ENCODE measurements at places on chromosomes 7 and 10. TPM values are rescaled to one million over a fixed set of nuclear protein-coding genes. Genes with fewer than 3 reads are reported as not detected.

DNA sequence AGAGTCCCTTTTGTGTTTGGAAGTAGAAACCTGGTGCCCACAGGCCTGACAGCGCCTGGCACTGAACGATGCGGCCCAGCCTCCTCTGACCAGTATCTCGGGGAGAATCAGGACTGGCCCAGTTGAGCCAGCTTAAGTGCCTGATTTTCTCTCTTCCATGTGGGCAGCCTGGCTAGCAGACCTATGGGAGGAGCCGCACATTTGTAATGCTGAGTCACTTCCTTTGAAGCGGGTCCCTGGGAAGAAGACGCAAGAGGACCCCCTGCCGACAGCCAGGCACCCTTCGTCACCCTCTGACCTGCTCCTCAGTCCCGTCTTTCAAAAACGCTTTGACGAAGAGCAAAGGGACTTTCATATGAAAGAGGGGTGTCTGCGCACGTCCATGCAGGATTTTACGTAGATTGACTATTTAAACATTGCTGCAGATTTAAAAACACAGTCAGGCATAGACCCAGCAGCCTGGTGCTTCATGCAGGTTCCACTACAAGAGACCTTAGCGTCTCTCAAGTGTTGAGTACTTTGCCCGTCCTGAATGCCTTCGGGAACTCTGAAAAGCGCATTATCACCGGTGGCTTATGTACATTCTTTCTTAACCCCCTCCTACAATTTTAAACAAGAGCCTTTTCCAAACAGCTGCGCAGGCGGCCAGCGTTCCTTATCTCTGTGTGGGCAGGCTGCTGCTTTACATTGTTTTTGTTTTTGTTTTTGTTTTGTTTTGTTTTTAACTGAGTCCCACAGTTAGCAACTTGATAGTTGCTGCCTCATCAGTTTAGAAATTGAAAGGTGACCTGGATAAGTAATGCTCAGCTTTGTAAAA, 36.5 kb upstream of the AP5Z1 start:
- peak; percentile 75 for DNase-seq

- no peak for DNase-seq
These were observed 63.5 kb upstream of the PTN start for GRCh38 chr7:137407078-137407477.

- DNase-seq, result no peak
These were observed 43.6 kb downstream of the ANKRD61 start for GRCh38 chr7:6074612-6075380.

DNA sequence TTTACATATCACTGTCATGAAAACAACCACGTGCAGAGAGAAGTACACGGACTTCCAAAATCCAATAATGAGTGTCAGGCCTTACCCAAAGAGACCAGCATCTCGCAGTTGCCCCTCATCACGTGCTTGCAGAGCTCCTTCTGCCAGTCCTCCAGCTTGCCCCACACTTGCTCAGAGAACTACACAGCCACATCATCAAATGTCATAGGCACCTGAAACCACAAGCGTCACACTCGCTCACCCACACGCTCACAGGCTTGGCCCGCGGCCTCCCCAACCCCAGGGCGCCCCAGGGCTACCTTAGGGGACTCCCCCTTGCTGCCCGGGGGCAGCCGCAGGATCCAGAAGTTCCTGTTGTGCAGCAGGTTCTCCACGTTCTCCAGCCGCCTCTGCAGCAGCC, 123.4 kb upstream of the ZNF746 start:
- no peak for DNase-seq

DNA sequence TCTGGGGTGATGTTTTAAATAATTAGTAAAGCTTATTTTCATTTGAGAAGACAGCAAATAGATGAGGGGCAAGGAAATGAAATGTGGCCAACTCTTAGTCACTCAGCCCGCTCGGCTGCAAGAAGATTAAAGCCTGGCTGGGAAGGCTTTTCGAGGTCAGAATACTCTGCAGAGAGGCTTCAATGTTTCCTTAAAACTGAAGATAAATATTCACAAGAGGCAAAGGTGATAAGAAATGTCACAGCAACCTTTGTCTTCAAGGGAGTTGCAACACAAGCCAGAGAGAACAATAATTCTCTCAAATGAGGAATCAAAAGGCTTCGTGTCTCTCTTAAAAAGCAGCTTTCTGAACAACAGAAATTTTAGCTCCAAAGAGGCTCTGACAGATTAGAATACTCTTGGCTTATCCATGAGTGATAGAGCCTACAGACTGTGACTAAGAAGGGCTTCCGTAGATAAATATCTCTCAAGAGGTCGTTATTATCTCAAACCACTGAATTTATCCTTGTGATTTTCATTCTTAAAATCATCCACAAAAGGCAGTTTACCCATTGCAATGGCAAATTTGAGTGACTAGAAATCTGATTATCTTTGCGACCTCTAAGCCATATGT, 92.5 kb downstream of the KLF6 start:
- no peak for DNase-seq

GRCh38 chr10:3372281-3372680, 199.7 kb upstream of the PITRM1 start:
- no peak for DNase-seq

DNA sequence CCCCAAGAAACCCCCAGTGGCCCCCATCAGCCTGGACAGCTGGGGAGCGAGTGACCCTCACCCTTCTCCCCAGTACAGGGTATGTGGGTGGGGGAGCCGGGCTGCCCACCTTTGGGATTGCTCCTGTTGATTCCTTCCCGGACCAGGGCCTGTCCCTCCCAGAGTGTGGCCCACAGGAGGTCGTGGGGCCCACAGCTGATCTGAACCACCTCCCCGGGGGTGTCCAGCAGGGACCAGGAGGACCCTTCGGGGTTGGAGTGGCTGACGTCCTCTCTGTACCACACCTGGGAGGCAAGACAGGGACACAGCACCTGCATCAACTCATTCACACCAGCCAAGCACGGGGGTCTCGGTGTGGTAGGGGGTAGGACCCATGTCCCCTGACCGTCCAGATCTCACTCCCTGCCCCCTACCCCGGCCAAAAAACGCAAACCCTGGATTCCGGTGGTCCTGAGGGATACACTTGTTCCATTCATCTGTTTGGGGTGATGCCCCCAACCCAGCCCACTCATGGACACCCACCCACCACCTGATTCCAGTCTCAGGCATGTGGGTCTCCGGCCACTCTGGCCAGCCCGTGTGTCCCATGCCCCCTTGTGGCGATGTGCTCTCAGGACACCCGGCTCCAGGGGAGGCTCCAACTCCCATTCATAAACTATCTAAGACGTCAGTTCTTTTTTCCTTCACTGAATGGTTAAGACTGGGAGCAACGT, 10.9 kb downstream of the TECPR1 start:
- DNase-seq, result peak; percentile 28

DNA sequence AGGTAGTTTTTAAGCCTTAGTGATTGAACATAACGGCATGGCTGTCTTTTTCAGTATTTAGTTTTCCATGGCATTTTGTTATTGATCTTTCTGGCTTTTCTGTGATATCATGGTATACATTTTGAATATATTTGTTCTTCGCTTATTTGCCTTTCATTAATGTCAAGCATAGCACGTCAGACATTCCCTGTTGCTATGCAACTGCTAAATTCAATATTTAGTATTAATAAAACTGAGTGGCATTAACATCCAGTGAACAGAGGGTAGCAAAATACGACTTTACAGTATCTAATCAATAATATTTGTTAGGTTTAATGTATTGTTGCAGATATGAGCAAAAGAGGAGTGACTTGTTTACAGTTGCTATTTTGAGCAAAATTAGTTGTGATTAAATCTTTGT, 72.5 kb downstream of the LCOR start:
- no peak for DNase-seq

DNA sequence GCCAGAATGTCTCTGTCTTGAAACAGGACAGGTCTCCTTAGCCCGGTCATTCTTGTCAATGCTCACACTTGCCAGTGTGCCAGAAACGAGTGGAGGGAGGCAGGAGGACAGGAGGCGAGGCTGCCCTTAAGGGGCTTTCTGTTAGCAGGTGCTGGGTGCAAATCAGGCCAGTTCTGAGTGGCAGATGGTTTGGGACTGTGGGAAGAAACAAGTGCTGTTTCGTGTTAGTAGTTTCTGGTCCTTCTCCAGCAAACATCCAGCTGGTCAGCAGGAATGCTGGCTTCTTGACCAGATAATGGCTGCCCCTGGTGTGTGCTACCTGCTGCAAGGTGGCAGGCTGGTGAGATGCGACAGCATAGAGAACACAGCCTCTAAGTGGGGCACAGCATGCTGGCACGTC, 8.2 kb upstream of the NDUFB2 start:
- no peak for DNase-seq

- DNase-seq, result no peak
These were observed 34.9 kb upstream of the STEAP1 start for GRCh38 chr7:90119178-90119971.

GRCh38 chr10:118547282-118547681, 48.2 kb downstream of the PRLHR start:
- DNase-seq, result no peak

DNA sequence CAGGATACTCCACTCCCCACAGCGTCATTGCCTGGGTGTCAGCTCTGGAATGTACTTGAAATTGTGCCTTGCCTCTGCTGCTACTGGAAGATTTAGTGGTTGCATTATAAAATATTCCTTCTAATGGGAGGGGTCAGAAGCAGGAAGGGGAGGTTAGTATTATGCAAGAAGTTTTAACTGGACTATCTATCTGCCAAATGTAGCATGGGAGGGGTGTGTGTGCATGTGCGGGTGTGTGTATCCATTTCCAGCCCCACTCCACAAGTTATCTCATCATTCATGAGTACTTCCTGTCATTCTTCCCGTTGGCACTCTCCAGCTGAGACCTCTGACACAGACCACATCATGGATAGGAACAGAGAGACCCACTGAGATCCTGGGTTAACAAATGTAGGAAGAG, 13.4 kb downstream of the MBL2 start:
- DNase-seq, result no peak

DNA sequence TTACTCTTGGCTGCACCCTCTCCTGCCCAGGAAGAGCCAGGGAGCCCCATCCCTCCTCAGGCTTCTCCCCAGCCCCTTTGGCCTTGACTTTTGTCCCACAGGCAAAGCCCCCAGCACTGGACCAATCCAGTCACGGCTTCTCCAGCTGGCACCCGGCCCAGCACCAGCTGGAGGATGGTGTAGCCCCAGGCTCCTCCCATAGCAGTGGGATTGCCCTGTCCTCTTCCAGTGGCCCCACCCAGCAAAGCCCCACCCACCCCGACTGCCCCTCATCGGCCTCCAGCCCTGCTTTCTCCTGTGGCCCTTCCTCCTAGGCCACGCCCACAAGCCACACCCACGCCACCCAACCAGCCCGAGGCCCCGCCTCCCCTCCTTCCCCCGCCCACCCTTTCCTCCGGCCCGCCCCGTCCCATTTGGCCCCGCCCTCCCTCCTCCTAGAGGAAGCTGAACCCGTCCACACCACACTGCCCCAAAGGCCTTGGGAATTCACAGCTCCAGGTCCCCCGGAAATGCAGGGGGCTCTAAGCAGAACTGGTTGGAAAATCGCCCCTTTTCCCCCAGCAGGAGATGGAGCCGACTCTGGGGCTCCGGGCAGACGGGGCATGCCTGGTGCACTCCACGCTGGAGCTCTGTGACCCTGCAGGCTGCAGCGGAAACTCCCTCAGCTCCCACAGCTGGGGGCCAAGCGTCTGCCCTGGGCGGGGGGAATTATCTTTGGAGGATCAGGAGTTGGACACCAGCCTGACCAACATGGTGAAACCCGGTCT, 25.2 kb downstream of the GET4 start:
- no peak for DNase-seq

- DNase-seq, result no peak
These were observed 58.6 kb upstream of the KCNIP2 start for GRCh38 chr10:101902032-101902819.

DNA sequence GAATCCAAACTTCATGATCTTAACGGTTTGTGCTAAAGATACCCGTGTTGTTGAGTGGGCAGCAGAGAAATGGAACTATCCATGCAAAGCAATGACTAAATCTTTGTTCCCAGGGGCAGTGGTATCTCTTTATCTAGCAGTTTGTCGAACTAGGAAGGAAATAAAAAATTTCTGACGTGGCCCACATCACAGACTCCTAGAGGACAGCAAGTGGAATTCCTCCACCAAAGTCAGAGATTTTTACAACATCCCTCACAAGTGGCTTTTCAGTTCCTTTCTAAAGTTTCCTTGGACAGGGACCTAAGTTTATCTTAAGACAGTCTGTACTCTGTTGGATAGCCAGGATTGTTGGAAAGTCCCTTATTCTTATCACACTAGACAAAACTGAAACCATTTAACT, 136.0 kb downstream of the RAPGEF5 start:
- DNase-seq, result no peak

GRCh38 chr7:44285561-44285960, 39.8 kb downstream of the CAMK2B start:
- no peak for DNase-seq

- DNase-seq, result no peak
These were observed 340.2 kb downstream of the SUGCT start for GRCh38 chr7:40474790-40475680.

DNA sequence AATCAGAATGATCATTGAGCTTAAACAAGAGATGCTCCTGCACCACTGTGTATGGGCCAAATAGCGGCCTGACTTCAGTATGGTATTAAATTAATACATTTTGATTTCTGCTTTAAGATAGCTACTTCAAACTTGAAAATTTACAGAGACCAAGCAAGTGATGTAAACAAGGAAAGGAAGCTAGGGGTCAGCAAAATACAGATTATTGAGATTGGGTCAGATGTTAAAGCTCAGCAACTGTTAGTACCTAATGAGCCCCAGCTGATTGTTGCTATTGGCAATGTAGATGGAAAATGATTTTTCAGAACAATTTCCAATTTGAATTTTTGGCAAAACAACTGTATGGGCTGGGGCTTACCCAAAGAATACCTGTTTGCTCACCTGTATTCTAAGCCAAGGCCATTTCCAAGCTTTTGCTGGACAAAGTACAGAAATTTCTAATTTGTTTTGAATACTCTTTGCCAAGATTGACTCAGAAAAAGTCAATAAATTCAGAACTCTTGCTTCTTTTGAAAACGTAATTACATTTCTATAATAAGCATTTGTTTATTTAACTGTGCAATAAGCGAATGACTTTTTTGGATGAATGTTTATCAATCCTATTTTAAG, 23.0 kb upstream of the DLD start:
- DNase-seq, result no peak

GRCh38 chr7:48389977-48390376, 218.7 kb downstream of the ABCA13 start:
- peak; percentile 2 for DNase-seq

DNA sequence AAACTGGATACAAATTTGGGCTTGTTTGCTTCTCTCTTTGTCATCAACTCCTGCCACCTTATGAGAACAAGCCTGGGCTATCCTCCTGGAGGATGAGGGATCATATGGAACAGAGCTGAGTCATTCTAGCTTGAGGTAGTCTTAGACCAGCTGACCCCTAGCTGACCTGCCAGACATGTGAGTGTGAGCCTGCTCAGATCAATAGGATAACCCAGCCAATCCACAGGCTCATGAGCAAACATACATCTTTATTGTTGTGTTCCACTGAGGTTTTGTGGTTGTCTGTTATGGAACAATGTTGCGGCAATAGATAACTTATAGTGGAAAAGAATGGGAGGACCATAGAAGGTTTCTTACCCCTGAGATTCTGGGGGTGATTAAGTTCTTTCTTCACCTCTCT, 54.5 kb upstream of the FAM180A start:
- DNase-seq, result no peak

Gene SPDYE1
- not detected for total RNA-seq

Gene KIF5B
- 89.9 TPM for total RNA-seq

Gene YAE1
- 20.1 TPM for total RNA-seq

Gene HOXA9
- not detected for total RNA-seq

Gene PRKCQ
- 0.23 TPM for total RNA-seq

Gene WNT8B
- total RNA-seq, result not detected

Gene CEP55
- total RNA-seq, result 96.4 TPM

Gene ABCB1
- total RNA-seq, result 0.67 TPM
